ENCODE measurements at places on chromosomes 5 and 9.
A peak's percentile ranks its signal among the peaks of the same experiment; 100 is the strongest.

DNA sequence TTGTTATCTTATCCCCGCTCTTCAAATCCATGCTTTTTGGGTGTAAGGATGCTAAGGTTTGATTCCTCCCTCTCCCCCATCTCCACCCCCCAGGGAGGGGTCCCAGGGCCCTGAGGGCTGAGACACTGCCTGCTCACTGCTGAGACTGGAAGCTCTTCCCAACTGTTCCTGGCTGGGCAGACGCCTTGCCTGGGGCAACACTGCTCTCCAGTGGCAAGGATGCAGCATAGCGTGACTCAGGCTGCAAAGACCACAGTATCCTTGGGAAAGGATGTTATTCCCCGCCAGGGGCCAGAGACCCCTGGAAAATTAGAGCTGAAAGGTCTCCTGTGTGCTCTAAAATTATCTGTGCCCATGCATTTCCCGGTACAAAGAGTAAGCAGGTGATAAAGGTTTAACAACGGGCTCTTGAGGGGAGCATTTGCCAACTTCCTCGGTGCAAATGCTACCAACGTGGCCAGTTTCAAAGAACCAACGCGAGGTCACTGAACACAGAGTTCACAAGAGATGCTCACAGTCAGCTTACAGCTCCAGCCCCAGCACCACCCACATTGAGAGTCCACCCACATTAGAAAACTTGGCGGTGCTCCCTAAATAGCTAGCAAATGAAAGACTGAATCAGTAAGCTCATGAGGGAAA is 271.9 kb downstream of the NSG2 start:
- ATAC-seq = peak; percentile 72

GRCh38 chr9:22363421-22363887 is 83.2 kb upstream of the DMRTA1 start:
- ATAC-seq = no peak

- ATAC-seq = peak; percentile 75
Observed at GRCh38 chr5:147972076-147972840, 65.9 kb upstream of the C5orf46 start.

GRCh38 chr5:54013556-54014194 is 296.7 kb downstream of the ARL15 start:
- peak; percentile 98 for ATAC-seq

DNA sequence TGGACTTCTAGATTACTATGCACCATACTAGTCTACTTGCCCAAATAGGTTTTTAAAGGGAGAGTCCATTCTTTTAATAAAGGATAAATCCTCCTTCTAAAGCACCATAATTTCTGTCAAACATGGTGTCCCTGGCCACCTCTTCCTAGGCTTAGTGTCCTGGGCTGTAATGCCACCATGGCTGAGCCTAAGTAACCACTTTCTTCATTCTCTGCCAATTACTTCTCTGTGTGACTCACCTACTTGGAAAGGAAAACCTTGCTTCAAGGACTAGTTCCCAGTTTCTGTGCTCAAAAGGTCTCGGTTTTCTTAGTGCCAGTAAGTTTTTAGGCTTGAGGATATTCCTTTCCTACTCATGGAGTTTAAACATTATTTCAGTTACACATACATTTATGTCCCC is 273.4 kb downstream of the DENND1A start:
- no peak for ATAC-seq

DNA sequence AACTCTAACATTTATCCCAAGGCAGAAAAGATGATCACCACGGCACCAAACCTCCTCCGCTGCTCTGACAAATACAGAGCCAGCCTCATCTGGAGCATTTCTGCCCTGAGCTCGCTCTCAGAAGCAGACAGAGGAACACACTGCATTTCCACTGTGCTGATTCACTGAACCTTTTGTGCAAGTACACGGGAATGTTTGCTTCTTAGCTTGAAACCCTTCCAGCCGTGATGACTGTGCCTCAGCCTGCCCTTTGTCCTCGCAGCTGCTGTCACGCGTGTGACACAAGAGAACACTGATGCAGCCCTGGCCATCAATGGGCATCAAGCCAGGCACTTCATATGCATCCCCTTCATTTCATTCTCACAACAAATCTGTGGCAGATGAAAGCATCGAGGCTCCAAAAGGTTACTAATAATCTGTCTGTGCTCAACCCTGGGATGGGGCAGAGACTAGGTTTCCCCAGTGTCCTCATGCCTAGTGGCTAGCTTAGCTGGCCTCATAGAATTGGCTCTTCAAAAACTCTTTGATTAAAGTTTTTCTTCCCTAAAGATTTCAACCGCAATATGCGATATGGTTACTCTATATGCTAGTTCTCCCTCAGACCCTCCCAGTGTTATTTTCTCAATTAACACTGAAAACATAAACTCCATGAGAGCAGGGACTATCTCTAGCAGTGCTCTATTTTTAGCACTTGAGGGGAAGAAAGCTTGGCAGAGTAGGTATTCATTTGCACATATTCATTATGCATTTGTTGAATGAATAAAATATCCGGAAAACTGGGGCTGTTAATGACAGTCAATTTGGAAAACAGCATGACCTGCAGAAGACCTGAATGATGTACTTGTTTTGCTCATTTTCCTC is 7.3 kb downstream of the CDC14B start:
- ATAC-seq = peak; percentile 89

DNA sequence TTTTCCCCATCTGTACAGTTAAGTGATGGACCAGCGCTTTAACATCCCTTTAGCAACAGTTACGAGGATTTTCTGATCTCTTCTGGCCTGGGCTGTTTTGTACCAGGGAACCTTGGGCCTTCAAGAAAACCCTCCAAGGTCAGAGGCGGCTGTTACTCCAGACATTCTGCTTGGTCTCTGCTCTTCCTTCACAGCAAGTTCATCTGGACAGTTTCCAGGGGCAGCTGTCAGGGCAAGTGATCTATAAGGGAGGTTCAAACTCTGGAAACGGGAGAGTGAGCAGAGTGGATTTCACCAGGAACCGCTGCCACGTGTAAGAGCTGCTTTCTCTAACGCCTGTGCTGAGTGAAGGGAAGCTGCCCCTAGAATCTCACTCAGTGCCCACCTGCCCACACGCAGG is 36.7 kb downstream of the ZNF618 start:
- ATAC-seq = no peak

- ATAC-seq = peak; percentile 55
Observed at GRCh38 chr5:101942321-101942882, 353.7 kb downstream of the SLCO4C1 start.

DNA sequence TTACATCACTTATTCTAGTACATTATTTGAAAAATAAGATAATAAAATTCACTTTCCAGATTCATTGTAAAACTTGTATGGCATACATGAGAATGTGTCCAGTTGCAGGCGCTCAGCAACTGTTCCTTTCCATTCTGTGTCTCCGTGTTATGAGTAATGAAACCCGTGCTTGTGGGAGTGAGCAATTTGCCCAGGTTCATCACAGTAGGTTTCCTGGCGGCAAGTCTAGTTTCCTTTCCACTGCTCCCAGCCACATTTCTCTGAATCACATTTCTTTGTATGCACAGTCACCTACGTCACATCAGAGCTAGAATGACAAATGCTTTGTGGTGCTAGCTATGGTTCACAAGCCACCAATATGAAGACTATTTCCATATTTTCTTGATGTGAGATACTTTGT is 39.9 kb downstream of the MOCS2 start:
- peak; percentile 59 for ATAC-seq

- peak; percentile 82 for ATAC-seq
Observed at GRCh38 chr9:72280913-72281500, 84.0 kb downstream of the ZFAND5 start.

- peak; percentile 83 for ATAC-seq
Observed at GRCh38 chr5:54743997-54744788, 226.6 kb downstream of the SNX18 start.

DNA sequence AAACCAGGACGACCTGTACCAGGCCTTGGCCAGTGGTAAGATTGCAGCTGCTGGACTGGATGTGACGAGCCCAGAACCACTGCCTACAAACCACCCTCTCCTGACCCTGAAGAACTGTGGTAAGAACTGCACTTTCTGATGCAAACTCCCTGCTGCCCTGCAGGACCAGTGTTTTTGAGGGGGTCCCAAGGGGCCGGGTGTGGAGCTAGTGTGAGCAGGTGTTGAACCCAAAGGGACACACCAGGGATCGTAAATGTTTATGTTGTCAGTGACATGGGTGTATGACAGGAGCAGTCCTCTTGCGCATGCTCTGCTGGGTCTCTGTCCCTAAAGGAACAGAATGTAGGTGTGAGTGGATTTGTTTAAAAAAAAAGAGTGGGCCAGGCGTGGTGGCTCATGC is 9.5 kb downstream of the GRHPR start:
- ATAC-seq = no peak

DNA sequence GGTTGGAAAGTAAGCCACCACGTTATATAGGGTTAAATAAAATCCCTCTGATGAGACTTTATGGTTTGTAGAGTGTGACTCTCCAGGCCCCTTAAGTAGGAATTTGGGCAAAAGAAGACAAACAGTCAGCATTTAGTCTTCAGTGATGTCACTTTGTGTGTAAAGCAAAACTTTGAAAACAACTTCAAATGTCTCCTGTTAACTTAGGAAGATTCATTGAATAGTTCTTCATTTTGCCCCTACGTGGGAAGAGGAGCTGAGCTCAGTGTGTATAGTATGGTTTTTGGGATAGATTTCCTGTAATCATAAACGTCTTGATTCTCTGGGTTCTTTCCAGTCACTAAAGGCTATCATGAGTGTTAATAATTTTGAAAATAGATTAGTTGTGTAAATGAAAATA is 101.3 kb downstream of the GADD45G start:
- ATAC-seq = no peak

- no peak for ATAC-seq
Observed at GRCh38 chr9:134041649-134041962, 16.3 kb downstream of the BRD3OS start.

- peak; percentile 42 for ATAC-seq
Observed at GRCh38 chr5:113250341-113250953, 184.3 kb downstream of the TSSK1B start.

- ATAC-seq = no peak
Observed at GRCh38 chr5:80140496-80140895, 105.3 kb downstream of the THBS4 start.

- no peak for ATAC-seq
Observed at GRCh38 chr5:128237000-128237399, 153.4 kb downstream of the SLC12A2 start.

DNA sequence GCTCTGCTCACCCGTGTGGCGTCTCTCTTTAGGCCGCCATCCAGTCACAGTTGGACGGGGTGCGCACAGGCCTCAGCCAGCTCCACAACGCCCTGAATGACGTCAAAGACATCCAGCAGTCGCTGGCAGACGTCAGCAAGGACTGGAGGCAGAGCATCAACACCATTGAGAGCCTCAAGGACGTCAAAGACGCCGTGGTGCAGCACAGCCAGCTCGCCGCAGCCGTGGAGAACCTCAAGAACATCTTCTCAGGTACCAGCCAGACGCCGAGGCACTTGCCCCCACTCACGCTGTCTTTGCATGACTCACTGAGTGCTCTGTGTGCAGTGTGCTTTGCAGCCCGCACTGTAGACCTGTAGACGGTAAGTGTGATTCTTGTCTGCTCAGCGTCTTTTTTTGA is 4.5 kb downstream of the EXOC3 start:
- no peak for ATAC-seq

GRCh38 chr9:76456202-76456926 is 2.6 kb upstream of the GCNT1 start:
- ATAC-seq = peak; percentile 16

- no peak for ATAC-seq
Observed at GRCh38 chr9:24899463-24899862, 353.8 kb upstream of the IZUMO3 start.

GRCh38 chr5:127088251-127088650 is 14.9 kb upstream of the C5orf63 start:
- ATAC-seq = peak; percentile 100

DNA sequence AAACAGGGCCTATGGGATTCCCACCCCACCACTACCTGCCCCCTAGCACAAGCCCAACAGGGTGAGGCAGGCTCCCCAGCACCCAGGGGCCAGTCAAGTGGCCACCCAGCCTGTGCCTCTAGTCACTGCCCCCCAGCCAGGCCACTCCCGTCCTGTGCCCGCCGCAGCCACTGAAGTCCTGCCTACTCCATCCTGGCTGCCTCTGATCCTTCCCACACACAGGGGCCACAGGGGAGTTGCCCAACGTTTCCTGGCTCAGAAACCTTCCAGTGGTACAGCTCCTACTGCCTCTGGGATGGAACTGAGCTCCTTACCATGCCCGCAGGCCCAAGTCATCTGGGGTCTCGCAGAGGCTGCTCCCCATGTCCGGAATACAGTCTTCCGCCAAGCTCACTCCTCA is 70.2 kb upstream of the STXBP1 start:
- ATAC-seq = no peak

GRCh38 chr5:52961274-52961681 is 27.9 kb upstream of the ITGA2 start:
- peak; percentile 62 for ATAC-seq

DNA sequence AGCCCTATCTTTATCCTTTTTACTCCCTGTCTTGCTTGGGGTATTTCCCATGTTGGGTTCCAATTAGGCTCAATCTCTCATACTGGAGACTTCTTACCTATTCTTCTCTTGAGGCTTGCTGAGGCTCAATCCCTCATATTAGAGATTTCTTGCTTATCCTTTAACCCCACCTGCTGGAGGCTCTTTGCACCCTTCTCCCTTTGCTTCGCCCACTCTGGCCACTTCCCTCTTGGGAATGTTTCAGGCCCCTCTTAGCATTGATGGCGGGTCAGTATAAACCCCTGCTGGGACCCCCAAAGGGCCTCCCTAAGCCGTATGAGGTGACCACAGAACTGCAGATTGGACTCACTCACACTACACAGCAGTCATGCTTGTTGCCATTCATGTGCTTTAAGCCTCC is 69.3 kb upstream of the CDK20 start:
- no peak for ATAC-seq

- ATAC-seq = no peak
Observed at GRCh38 chr5:116520771-116521170, 53.9 kb downstream of the SEMA6A start.

- ATAC-seq = no peak
Observed at GRCh38 chr9:7974335-7974960, 174.9 kb upstream of the DMAC1 start.

DNA sequence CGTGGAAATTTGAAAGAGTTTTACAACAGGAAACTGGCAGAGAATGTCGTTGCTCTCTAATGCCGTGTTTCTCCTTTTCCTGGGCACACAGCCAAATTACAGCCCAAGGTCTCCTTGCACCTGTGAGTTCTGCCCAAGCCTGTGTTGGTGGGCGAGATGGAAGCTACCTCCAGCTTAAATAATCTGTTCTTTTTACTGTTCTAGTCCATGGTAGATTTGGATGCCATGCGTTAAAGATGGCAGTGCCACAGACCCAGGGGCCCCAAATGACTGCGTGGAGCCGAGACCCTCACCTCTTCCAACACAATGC is 92.6 kb upstream of the IRX4 start:
- peak; percentile 40 for ATAC-seq

- peak; percentile 63 for ATAC-seq
Observed at GRCh38 chr9:80134487-80134886, 562.7 kb downstream of the TLE4 start.

- no peak for ATAC-seq
Observed at GRCh38 chr5:66351813-66352212, 207.7 kb downstream of the SREK1 start.

GRCh38 chr5:93343570-93343969 is 237.4 kb downstream of the NR2F1-AS1 start:
- ATAC-seq = no peak

GRCh38 chr9:124389146-124389939 is 25.9 kb downstream of the PSMB7 start:
- no peak for ATAC-seq
